ENCODE measurements at places on chromosomes 5 and 9.

- DNase-seq = no peak
These were observed 120.6 kb downstream of the TTLL11 start for GRCh38 chr9:121972501-121972981.

- no peak for DNase-seq
These were observed 73.0 kb downstream of the KCNT1 start for GRCh38 chr9:135774794-135775525.

DNA sequence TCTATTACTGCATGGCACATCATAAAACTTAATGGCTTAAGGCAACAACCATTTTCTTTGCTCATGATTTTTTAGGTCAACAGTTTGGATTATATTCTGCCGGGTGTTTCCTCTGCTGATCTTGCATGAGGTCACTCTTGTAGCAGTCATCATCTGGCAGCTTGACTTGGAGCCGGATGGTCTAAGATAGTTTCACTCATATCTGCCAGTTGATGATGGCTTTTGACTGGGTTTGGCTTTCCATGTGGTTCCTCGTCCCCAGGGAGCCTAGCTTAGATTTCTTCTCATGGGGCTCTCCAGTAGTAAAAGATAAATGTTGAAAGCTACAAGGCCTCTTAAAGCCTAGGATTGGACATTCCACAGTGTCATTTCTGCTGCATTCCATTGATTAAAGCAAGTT, 27.4 kb downstream of the LNPEP start:
- peak; percentile 93 for DNase-seq

DNA sequence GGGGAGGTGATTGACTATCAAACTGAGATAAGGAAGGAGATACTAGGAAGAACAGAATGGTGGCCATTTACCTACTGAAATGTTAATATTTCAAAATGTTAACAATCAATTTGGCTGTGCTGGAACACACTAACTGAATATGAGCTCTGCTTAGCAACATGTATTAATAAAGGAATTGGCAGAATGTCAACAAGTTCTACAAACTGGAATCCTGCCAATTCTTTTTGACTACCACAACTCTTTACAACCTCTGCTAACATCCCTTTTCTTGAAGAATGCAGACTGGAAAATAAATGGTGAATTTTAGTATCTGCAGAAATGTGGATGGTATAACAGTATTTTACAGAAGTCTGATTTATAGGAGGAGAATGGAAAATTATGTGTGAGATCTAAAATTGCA, 446.4 kb downstream of the ISL1 start:
- no peak for DNase-seq

DNA sequence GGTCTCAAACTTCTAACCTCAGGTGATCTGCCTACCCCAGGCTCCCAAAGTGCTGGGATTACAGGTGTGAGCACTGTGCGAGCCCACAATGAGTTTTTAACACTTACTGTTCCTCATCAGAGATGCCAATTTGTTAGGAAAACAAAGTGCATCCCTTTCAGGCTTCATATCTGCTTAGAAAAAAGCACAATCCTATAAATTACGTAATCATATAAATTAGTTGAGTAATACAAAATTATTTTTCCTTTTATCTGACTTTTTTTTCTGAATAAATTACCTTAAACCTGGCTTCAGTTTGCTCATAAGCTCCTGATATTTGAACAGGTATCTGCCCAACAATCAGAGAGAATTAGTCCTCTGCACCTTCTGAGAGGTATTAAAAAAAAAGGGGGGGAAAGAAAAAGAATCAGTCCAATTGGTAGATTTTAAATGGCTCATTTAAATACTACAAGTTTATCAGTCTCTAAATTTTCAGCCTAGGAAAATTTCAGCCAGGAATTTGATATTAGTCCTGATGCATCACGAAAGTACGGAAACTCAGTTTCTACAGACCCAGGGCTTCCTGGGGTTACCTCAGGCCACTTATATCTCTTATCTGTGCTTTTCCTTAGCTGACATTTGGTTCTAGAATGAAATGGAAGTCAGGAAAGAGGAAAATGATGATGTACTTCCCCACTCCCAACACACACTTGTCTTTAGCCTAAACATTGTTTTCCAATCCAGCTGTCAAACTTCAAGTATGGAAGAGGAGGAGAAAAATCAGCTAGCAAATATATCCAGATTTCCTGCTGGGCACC, 26.8 kb downstream of the ITGA1 start:
- DNase-seq = no peak

GRCh38 chr9:81112627-81113452, 576.5 kb downstream of the TLE1 start:
- no peak for DNase-seq

- DNase-seq = no peak
These were observed 367.8 kb upstream of the RIOK2 start for GRCh38 chr5:97550818-97551217.

GRCh38 chr9:93960221-93960970, 5.2 kb upstream of the BARX1 start:
- no peak for DNase-seq

GRCh38 chr5:151104795-151105194, 24.0 kb upstream of the TNIP1 start:
- DNase-seq = no peak

- DNase-seq = no peak
These were observed 38.7 kb downstream of the PTPN3 start for GRCh38 chr9:109459423-109459822.

- DNase-seq = peak; percentile 8
These were observed at the start of gene STK32A for GRCh38 chr5:147234825-147235635. Gene STK32A, plus strand, starts transcription at chr5:147235026. Its CDS starts 4,609 bp downstream, at chr5:147239635.

DNA sequence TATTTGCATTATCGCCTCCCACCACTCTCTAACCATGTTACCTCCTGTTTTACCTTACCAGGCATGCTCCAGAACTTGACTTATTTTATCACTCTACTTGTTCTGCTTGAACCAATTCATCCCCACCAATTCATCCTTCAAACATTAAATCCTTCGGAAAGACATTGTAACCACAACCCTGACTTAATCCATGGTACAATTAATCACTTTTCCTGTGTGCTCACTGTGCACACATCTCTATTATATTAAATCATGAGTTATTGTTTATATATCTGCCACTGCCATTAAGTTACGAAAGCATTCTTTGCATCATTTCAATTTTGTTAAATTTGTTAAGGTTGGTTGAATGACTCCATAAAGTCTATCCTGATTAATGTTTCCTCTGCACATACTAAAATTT, 7.4 kb upstream of the C5orf46 start:
- DNase-seq = no peak

DNA sequence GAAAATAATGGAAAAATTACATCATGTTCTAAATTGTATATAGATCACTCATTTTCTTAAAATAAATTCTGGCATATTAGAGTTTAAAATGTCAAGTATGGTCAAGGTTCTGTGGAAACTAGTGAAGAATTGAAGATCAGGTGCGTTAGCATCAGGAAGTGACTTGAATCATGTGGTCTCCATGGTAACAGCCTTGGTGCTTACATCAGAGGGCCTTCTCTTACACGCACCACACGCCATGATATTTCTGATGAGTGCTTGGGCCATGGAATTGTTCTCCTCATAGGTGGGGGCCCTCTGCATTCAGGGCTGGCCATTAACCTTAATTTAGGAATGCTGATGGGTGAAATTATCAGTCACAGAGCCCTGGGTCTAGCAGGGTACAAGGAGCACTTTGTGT, 288.1 kb upstream of the EFNA5 start:
- no peak for DNase-seq

DNA sequence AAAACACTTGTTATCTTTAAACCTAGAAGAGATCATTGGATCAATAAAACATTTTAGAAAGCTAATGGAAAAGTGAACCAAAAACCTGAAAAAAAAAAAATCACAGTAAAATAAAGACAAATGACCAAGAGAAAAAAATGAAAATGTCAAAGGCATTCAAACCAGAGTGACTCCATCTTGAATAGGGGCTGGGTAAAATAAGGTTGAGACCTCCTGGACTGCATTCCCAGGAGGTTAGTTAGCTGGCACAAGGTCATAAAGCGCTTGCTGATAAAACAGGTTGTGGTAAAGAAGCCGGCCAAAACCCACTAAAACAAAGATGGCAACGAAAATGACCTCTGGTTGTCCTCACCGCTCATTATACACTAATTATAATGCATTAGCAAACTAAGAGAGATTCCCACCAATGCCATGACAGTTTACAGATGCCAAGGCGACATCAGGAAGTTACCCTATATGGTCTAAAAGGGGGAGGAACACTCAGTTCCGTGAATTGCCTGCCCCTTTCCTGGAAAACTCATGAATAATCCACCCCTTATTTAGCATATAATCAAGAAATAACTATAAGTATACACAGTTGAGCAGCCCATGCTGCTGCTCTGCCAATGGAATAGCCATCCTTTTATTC, 116.7 kb upstream of the NEK6 start:
- DNase-seq = no peak

DNA sequence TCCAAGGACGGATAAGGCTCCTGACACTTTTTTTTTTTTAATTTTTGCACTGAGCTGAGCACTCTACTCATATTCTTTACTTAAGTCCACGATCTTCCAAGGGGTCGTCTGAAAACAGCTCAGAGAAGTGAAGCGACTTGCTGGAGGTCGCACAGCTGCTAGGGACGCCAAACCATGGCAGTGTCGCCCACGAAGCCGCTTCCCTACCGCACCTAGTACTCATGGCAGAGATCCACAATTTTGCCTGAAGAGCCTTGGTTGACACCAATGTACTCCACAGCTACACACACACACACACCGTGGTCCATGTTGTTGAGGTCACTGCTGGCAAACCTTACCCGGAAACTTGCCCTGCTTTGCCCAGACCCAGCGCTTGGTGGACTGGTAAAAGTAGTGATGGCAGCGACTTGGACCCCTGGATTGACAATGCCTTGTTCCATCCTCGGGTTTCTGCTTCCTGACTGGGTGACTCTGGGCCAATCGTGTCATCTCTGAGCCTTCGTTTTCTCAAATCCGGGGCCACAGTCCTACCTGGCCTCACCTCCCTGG, 521 bp upstream of the SLIT3 start:
- no peak for DNase-seq

DNA sequence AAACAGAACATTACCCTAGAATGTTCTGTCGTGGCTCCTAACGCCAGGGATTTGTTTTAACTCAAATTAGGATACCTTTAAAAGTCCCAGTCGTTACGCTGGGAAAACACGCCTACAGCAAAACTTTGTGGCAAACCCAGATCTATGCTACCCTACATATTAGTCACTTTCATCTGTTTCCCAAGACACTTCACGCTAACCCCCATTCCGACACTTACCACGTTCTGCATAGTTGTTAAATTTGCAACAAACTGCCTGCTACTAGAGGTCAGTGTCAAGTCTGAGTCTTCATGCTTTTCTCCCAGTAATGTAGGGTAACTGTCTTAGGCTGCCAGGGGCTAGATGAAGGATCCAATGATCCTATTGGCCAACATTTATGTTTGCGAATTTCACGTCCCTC, 140.3 kb downstream of the RASEF start:
- no peak for DNase-seq

- DNase-seq = no peak
These were observed 617.9 kb upstream of the CDH18 start for GRCh38 chr5:20605732-20606525.

GRCh38 chr9:98977246-98977714, 33.6 kb downstream of the COL15A1 start:
- DNase-seq = no peak

DNA sequence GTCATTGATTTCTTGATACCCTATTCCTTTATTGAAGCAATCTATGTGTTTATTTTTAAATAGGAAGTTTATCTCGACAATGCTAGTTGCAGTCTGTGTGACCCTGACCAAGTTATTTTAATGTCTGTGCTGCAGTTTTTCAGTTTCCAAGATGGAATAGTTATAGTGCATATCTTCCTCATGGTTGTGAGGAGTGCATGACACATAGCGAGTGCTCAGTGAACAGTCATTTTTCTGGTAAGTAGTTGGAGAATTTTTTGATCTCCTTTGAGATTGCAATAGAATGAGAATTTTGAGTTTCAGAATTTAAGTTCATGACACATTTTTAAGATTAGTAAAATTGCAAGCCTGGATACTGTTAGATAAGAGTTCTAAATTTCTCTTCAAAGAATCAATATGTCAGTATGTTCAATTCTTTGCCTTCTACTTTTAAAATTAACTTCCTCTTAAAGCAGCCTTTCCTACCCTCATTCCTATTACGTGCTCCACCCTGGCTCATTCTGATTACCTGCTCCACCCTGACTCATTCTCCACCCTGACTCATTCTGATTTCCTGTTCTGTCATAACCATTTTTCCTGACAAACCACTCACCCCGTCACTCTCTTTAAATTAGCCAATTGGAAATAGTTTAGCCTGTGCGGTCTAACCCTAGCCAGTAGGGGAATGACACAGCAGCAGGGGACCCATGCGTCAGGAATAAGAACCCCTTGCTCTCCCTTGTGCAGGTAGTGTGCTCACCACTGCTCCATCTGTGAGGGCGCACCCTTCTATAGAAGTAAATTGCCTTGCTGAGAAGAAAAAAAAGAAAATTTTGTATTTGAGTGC, 30.7 kb downstream of the SPIN1 start:
- no peak for DNase-seq

DNA sequence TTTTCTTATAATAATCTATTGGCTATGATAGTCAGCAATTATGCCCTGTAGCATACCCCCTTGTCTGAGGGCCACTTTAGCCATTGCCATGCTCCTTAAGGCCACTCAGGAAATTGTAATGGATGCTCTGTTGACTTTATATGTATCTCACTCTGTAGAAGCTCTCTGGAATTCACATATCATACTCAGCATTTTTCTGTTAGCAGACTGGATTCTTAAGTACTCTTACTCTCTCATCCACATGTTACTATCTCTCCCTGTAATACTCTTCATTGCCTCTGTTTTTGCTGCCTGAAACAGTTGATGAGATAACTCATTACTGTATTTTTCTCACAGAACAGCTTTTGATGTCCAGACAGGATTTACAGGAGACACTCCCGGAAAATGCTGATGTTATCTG, 24.2 kb downstream of the TMEM232 start:
- DNase-seq = no peak

GRCh38 chr5:133222521-133222920, 170.7 kb downstream of the HSPA4 start:
- DNase-seq = no peak

GRCh38 chr9:38350529-38350928, 42.0 kb upstream of the ALDH1B1 start:
- no peak for DNase-seq

DNA sequence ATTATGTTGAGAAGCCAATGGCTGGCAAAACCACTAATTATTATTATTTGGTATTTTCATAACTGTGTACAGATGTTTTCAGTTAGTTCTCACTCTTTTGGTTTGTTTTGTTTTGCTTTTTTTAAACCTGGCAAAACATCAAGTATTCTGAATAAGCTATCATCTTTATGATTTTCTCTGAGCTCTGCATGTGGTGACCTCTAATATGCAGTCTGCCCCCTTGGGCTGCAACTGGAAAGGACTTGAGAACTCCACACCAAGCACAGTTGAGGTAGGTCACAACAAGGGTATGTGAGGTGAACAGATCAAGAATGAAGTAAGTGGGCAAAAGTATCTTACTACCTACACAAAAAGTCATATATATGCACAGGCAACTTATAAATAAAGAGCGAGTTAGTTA, 202.2 kb downstream of the NFIB start:
- DNase-seq = no peak

DNA sequence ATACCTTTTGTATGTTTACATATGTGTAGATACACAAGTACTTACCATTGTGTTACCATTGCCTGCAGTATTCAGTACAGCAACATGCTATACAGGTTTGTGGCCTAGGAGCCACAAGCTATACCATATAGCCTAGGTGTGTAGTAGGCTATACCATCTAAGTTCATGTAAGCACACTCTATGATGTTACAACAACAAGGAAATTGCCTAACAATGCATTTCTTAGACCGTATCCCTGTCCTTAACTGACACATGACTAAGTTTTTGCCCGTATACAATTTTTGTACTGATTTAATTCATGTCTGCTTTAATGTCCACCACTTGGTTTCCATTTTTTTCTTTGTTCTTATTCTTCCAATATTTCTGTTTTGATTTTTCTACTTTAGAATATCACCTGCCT, 18.5 kb downstream of the TNPO1 start:
- DNase-seq = no peak
